Stimulated activated CD4-positive, alpha-beta T cell treated with anti-CD3 and anti-CD28 coated beads, Interleukin-12 subunit alpha, Interleukin-12 subunit beta, amount 100 ng/mL, for 4 hours (primary cell): ENCODE measurements at places on chromosomes 2 and 18.

DNA sequence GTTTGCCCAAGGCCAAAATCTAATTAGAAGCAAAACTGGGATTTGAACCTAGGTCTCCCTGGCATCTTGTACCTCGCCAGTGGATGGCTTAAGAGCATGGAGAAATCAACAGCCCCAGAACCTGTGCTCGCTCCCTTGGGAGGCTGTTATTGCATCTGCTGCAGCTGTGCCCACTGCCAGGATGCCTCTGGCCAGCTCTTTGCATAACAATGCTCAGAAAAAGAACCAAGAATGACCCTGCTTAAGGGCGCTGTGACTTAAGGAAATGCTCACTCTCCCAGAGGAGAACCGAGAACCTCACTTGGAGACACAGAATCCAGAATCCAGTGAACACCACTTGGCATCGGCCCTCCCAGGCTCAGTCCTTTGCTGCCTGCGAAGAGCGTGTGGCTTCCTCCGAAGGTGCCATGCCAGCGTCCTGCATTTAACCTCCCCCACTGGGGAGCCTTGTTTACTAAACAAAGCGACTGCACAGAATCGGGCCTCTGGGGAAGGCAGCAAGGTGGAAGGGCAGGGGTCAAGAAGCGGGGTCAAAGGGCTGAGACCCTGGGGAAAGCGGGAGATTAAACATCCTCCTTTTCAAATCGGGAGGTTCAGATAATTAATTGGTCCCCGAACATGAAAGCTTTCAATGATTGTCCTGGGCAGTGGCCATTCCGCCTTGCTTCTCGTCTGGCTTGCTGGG is 71.0 kb upstream of the BOD1L2 start:
- DNase-seq = no peak

- no peak for DNase-seq
Measured at GRCh38 chr18:23170137-23170536, 34.9 kb downstream of the CABLES1 start.

DNA sequence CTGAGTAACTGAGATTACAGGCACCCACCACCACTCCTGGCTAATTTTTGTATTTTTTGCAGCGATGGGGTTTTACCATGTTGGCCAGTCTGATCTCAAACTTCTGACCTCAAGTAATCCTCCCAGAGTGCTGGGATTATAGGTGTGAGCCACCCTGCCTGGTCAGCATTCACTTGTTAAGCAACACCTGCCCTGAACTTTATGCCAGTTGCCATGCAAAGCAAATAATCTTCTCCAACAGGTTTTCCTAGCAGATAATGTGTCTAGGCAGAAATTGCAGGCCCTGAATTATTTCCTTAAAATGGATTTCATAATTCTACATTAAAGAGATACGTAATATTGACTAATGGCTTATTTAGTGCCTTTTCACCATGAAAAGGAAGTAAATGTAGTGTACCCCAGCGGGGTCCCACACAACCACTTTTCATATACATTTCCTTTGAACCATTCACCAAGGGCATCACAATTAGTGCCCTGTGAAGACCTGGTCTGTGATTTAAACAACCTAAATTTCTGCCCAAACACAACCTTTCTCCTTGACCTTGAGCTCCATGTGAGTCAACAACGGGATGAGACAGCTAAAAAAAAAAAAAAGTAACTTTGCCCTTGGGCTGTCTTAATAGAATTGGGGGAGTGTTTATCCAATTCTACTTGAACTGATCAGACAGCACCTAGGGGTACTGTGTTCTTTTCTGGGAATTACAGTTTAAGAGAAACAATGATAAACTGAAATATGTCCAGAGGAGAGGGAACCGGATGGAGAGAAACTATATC is 41.6 kb downstream of the EEF1B2 start:
- no peak for DNase-seq

DNA sequence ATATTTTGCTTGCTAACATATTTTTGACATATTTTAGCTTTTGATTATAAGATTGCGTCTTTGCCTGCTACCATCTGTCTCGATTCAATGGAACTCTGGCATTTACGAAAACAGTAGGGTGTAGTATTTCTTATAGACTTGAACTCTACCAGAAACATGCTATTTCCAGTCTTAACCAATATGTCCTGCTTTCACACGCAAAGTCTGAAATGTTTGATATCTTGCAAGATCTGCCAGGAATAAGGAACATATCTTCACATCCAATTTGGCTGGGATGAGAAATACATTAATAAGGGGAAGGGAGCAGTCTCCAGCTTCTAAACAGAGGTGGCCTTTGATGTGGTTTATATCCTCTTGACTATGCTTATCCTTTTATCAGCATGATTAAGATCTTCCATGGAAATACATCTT is 299.4 kb downstream of the ZNF521 start:
- no peak for DNase-seq

DNA sequence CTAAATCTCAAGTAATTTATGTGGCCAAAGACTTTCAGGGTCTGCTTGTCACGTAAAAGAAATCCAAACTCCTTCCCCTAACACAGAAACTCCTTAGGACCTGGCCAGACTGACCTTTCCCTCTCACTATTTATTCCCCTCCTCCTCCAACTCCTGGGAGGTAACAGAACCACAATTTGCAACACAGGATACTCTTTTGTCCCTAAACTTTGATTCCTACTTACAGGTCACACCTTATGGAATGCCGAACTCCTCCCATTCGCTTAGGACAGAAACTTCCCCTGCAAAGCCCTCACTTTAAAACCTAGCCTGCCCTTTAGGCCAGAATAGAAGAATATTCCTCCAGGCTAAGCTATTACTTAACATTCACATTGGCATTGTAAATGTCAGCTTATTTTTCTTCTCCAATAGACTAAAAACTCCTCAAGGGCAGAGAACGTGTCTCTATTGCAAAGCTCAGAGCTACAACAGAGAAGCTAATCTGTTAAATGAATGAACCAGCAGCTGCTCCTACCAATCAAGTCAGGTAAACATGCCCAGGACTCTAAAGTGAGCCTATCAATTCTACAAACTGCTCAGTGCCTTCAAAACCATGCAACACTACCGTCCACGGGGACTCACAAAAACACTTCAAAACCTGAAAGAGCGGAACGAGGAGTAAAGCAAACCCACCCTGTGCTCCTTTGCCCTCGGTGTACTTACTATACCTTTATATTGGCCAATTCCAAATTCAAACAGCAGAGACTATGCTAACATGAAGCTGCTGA is 6.1 kb downstream of the INO80D start:
- DNase-seq = no peak

- DNase-seq = no peak
Measured at GRCh38 chr2:68717305-68717661, 17.3 kb upstream of the ARHGAP25 start.

- no peak for DNase-seq
Measured at GRCh38 chr2:239636808-239637207, 236.0 kb upstream of the HDAC4 start.

DNA sequence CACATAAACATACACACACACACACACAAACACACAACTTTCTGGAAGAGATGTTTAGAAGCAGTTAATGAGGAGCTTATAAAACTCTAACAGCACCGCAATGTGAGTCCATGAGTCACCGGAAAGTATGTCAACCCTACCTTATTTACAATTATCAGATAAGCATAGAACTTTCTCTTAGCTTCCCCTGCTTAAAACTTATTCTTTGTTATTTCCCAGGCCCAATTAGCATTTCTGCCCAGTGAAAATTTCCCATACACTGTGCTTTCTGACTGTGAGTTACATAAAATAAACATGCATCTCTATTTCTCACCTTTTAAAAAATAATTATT is 737.6 kb downstream of the LRP1B start:
- DNase-seq = no peak

DNA sequence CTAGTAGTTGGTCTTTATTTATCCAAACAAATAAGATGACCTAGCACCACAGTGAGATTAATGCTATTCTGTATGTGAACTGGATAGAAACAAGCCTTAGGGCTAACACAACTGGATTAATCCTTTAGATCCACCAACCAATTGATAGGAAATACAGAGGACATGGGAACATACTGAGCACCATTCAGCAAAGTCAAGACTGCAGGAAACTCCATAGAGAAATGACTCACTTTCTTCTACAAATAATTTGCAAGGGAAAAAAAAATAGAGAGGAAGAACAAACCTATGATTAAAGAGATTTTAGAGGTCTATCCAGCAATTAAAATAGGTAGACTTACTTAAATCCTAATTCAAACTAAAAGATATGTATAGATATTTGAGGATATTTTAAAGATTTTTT is 23.9 kb downstream of the WDFY1 start:
- no peak for DNase-seq

DNA sequence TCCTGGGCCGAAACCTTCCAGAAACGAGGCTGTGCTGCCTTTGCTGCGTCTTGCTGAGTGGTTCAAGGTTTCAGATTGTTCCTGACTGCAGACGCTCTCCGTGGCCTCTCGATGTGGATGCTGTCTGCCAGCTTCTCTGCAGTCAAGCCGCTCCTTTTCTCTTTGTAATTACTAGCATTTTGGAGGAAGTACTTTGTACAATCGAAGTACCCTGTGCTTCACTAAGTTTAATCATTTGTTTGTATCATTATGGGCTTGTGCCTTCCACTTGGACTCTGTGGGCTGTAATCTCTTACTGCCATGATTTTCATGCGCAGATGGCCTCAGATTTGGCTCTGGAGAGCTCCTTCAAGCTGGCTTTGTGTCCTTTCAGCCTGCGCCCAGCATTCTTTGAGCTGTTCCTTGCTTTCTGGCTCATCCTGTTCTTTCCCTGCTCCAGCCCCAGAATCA is 49.3 kb downstream of the TRAF3IP1 start:
- DNase-seq = no peak

DNA sequence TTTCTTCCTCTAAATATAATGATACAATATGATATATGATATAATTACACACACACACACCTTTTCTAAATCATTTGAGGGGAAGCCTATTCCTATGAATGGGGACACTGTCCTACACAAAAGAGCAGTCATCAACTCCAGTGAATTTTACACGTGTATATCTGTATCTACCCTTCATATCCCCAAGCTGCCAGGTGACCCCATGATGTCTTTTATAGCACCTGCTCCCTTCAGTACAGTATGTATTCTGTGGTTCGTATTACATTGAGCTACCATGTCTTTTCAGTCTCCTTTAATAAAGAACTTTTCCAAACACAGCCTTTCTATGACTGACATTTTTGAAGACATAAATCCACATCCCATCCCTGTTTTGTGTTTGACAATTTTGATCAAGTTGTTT is 19.0 kb downstream of the TBC1D8 start:
- DNase-seq = no peak

DNA sequence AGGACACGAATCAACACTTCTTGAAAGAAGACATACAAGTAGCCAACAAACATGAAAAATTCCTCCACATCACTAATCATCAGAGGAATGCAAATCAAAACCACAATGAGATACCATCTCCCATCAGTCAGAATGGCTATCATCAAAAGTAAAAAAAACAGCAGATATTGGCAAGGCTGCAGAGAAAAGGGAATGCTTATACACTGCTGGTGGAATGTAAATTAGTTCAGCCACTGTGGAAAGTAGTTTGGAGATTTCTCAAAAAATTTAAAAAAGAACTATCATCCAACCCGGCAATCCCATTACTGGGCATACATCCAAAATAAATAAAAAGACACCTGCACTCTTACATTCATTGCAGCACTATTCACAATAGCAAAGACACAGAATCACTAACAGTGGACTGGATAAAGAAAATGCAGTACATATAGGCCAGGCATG is 78.7 kb downstream of the GRB14 start:
- no peak for DNase-seq

- DNase-seq = no peak
Measured at GRCh38 chr2:218567797-218568189, 358 bp downstream of the USP37 start.
